ENCODE measurements at places on chromosomes 1 and 21.

- DNase-seq, result no peak
Measured at GRCh38 chr1:85062425-85063026, 14.2 kb upstream of the MCOLN3 start.

GRCh38 chr1:212710566-212710965 lies 10.9 kb upstream of the BATF3 start:
- no peak for DNase-seq

- no peak for DNase-seq
Measured at GRCh38 chr1:65820983-65821382, 28.3 kb downstream of the PDE4B start.

DNA sequence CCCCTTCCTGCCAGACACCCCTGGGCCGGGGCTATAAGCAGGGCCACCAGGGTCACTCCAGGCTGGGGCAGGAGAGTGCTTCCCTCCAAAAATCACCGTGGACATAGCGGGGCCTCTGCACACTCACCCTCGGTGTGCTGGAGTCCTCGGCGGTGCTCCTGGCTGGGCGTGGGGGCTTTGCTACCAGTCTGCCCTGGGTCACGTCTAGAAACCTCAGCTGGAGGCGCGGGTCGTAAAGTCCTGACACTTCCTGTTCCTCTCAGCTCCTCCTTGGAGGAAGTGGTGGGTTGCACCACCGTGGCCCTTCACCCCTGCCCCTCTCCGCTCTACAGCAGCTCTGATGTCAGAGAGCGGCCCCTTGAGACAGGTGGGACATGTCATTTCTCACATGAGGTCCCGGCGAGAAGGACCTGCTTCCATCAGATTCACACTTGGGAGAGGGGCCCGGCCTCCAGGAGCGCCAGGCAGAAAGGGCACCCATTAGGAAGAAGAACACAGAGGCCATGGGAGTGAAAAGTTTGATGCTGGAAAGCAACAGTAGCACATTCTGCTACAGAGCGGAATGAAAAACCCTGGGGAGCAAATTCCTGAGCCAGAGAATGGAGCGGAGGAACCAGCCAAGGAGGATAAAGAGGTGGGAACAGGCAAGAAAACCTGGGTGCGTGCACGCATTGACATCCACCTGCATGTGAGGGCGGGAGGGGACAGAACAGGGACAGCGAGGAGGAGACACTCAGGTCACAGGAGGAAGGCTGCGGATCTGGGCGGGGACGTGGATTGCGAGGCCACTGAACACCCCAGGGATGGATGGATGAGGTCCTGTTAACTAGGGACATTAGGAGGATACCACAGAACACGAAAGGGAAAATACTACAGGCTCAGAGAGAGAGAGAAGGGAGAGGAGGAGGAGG lies at the start of gene ITGB2:
Gene ITGB2, minus strand, starts transcription at position 206 of the 911 bp plus-strand sequence. CDS start 10,117 bp downstream, outside the sequence.
- no peak for DNase-seq

GRCh38 chr1:37181425-37181824 lies 147.1 kb upstream of the GRIK3 start:
- DNase-seq, result no peak

DNA sequence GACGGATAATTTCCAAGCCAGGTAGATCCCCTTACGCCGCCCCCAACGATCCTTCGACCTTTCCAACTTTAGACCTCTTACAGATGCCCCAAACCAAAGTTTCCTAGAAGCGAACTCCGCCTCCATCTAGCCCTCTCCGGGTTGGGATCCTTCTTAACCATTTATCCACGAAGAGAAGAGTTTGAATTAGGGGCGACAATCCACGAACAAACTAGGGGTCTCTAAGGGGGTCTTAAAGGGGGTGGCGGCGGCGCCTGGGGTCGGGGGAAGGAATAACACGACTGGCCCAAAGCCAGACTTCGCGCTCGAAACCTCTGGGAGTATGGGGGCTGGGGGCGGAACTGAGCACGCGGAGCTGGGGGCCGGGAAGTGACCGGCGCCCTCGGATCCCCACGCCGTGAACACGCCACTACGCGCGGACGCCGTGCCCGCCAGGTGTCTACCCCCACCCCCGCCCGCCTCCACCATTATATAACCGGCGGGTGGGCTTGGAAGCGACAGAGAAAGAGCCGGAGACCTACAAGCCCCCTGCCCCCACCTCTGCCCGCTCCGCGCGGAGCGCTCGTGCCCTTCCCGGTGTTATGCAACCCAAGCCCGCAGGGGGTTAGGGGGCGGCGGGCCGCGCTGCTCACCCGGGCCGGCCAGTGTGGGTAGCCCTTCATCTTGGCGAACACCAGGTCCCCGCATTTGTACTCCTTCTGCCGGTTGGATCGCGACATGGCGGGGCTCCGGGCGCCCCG lies 594 bp downstream of the HDGF start:
- no peak for DNase-seq

GRCh38 chr1:193222056-193222615 lies 35.7 kb upstream of the B3GALT2 start:
- no peak for DNase-seq

GRCh38 chr1:5939271-5940170 lies 52.7 kb downstream of the NPHP4 start:
- no peak for DNase-seq

GRCh38 chr1:100539836-100540536 lies 2.0 kb downstream of the GPR88 start:
- DNase-seq, result no peak

DNA sequence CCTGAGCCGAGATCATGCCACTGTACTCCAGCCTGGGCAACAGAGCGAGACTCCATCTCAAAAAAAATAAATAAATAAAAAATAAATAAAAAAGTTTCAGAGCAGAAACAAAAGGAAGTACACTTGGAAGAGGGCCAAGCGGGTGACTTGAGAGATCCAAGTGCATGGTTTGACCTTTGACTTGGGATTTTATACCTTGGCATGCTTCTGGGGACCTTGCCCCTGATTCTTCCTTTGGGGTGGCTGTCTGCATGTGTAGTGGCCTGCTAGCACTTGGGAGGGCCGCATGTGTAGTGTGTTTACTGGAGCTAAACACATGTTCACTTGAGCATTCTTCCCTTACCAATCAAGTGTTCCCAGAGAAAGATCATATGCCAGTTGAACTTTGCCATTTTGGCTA lies 114.0 kb downstream of the DTL start:
- DNase-seq, result no peak

DNA sequence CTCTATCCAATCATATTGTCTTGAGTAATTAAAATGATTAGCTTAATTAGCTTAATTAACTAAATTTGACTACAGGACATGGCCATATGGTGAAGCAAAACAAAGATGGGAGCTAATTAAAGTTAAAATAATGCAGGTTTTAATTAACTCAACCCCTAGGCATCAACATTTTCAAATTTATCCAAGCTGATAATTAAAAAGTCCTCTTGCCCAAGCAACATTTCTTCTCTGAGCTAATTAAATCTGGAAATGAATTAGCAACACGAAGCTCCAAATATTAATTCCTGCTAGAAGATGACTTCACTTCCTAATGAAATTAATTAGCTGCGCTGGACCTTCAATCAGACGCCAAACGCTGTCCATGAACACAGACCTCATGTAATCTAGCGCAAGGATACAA lies 27.9 kb downstream of the LMO4 start:
- DNase-seq, result no peak

- no peak for DNase-seq
Measured at GRCh38 chr1:53869454-53870117, 20.0 kb downstream of the YIPF1 start.

DNA sequence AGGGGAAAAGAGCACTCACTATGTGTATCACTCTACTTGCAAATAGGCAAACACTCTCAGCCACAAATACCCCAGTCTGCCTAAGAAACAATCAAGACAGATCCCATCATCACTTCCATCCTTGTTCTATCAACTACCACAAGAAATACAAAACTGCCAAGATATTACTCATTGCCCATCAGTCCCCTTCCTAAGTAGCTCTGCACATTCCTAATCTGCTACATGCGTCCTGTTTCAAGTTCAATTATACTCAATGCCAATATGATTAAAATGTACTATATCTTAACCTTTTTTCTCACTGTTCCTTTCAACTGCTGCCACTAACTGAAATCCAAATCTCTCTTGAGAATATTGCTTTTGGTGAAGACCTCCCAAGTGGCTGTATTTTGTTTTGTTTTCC lies 1688.4 kb downstream of the PLA2G4A start:
- DNase-seq, result no peak

GRCh38 chr1:170665629-170666028 lies 1.7 kb downstream of the PRRX1 start:
- DNase-seq, result no peak

DNA sequence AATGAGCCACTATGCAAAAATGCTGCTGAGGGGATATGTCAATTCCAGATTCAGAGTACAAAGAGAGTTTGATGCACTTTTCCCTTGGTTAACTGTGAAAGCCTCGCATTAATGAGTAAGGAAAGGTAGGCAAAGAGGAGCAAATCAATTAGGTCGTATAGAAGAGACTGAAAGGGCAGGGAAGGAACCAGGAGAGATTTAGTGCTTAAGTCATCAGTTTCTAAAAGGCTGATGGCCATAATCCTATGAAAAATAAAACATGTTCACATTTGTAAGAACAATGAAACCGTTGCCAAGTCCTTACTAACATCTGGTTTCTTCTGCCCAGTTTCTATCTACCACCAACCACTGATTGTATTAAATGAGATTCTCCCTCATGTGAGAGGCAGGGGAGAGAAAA lies 118.4 kb upstream of the PALMD start:
- no peak for DNase-seq

GRCh38 chr1:63968663-63969440 lies 195.0 kb downstream of the ROR1 start:
- no peak for DNase-seq

DNA sequence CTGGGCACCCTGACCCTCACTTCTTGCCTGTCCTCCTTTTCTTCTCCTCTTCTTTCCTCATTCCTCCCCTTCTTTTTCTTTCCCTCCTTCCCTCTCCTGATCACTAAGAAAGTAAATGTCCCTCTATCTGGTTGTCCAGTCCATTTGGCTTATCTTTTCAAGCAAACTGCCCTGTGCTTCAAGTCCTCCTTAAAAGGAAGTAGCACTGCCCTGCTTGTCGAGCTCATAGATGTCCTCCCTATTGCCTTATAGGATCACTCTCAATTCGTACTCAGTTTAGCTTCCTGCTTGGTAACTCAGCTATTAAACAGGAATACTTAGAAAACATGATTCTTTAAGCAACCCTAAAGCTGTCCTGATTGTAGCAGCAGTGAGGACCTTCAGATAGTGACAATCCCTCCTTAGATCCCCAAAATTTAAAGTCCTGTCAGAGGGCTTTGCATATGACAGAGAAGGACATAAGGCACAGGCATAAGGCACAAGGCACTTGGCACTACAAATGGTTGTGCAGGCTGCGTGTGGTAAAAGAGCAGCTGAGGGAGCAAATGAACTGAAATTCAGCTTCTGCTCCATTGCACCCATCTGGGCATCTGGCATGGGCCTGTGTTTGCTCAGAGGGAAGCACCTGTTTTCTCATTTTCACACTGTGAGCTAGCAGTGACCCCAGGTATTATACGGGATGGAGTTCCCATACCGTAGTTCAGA lies 26.1 kb upstream of the SLAMF6 start:
- DNase-seq, result no peak

GRCh38 chr1:144101397-144102045 lies 129.7 kb upstream of the FAM72C start:
- no peak for DNase-seq

- no peak for DNase-seq
Measured at GRCh38 chr1:237429252-237429651, 387.3 kb downstream of the RYR2 start.

DNA sequence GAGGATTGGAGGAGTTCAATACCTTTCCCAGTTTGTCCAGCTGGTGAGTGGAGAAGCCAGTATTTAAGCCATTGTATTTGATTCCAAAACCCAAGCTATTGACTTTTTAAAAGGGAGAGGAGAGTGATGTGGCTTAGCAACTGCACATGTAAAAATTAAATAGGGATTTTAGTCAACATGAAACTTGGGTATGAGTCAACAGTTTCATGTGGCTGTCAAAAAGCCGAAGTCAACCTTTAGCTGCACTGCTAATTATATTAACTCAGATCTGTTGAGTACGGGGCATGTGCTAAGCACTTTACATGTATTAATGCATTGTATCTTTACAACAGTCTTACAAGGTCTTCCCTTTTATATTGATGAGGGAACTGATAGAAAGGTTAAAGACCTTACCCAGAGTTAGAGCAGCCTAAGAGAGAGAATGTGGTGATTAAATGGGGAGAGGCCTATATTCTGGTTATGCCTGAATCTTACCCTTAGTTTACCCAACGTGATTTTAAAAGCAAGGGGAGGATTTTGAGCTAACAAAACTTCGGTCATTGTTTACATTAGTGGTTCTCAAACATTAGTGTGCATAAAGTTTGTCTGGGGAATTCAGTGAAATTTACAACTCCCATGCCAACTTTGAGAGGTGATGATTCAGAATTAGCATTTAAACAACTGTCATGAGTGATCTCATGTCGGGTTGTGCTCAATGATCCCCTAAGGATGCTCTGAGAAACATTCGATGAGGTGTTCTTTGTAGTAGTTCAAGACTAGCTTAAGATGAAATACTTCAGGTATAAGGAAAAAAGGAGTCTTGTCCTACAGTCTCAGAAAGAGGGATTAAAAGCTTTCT lies 6.9 kb upstream of the SLC35F3 start:
- DNase-seq, result no peak

- no peak for DNase-seq
Measured at GRCh38 chr1:243917863-243918565, 68.0 kb upstream of the AKT3 start.

GRCh38 chr1:54806931-54807611 lies 5.9 kb upstream of the TTC22 start:
- DNase-seq, result no peak

DNA sequence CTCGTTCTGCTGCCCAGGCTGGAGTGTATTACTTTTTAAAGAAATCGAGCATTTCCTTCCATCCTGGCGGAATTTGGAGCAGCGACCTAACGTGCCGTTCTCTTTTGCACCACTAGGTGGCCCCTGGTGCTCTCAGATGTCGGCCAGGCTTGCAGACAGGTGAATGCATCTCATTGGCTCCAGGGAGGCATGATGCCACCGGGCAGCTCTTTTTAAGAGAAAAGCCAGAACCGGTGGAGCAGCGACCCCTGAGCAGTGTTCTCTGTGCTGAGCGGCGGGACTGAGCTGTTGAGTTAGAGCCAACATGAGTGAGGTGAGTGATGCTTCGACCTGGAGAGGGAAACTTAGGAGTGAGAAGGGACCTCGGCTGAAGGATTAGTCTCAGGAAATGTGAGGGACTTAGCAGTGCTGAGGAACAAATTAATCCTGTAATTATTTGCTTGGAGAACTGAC lies at the start of gene PCP4:
Gene PCP4, plus strand, starts transcription at position 241 of the 453 bp plus-strand sequence. Its CDS starts 64 bp downstream, at position 305.
- peak; percentile 10 for DNase-seq

- no peak for DNase-seq
Measured at GRCh38 chr1:14848625-14849024, 250.1 kb downstream of the KAZN start.

DNA sequence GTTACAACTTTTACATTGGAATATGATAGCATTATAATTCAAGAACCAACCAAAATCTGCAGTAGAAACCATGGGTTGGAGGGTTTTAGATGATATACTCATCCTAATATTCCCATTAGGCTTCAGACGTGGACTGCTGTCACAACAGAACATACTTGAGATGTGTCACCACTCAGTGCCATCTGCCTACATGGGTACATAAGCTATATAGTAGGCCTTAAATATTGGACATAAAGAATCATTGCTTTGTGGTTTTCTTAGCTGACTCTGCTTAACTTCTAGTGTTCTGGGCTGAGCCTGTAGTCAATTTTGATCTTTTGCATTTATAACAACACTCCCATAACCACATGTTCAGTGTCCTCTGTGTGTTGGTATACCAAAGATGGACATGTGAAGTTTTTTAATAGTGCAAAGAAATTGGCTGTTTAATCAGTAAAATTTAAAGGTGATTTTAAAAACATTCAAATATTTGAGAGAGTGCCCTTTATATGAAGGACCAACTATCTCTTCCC lies 14.2 kb downstream of the RAP1A start:
- DNase-seq, result no peak
